Stimulated activated CD4-positive, alpha-beta T cell treated with anti-CD3 and anti-CD28 coated beads, Interleukin-1b, Interleukin-23, amount 100 ng/mL, for 1 hour (primary cell): ENCODE measurements at places on chromosomes 1 and 21.

DNA sequence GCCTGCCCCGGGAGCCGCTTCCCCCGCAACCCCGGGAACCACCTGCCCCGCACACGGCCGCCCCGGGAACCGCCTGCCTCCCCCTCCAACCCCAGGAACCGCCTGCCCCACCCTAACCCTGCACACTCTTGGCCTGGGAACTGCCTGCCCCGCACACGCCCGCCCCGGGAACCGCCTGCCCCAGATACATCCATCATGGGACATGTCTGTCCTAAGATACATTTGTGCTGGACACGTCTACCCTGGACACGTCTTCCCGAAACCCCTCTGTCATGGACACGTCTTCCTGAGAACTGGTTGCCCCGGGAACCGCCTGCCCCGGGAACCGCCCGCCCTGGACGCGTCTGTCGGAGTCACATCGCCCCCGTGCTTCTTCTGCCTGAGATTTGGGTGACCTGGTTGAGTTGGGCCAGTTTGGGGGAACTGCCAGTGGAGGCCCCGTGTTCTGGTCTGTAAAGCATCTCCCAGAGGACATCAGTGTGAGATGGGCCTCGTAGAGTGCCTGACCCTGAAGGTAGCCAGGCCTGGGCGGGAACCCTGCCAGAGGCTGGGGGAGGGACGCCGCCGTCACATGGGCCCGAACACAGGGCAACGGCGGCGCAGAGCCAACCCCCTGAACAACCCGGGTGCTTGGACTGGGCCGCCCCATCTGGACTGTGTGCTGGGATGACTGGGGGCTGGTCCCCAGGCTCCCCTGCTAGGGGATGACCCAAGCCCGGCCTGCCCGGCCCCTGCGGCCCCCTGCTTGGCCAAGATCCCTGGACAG, 3.6 kb downstream of the PERM1 start:
- no peak for DNase-seq

GRCh38 chr1:247854899-247855545, 2.0 kb upstream of the TRIM58 start:
- DNase-seq, result no peak

- no peak for DNase-seq
Measured at GRCh38 chr1:44848456-44849181, 5.6 kb upstream of the PTCH2 start.

DNA sequence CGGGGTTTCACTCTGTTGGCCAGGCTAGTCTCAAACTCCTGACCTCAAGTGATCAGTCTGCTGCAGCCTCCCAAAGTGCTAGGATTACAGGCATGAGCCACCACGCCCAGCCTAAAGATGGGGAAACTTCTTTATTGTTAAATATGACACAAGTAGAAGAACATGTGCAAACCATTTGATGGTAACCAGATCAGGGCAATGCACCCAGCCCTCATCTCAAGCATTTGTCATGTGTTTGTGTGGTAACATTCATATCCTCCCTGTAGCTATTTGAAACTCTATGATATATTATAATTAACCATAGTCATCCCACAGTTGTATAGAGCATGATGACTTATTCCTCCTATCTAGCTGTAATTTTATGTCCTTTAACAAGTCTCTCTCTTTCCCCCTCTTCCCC, 119.5 kb upstream of the TMPRSS2 start:
- no peak for DNase-seq
